ENCODE measurements at places on chromosomes 2 and 18.

GRCh38 chr18:49949951-49950395 lies 136.6 kb upstream of the ACAA2 start:
- no peak for DNase-seq

DNA sequence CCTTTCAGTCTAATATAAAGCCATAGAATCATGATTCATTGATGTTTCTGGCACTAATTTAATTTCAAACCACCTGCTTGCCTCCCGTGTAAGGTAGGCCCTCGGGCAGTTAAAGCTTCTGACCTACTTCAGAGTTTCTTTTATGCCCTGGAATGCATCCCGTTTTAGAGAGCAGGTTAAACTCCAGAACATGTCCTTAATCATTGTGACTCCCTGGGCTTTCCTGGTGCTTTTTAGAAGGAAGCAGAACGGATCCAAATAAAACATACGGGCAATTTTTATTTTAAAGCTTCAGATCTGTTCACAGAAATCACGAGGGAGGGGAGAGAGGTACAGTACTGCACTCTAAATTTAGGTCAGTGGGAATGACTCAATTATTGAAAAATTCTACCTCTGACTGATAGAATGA lies 134.8 kb downstream of the GCA start:
- DNase-seq, result no peak

GRCh38 chr2:40093021-40093675 lies 314.1 kb upstream of the THUMPD2 start:
- no peak for DNase-seq

DNA sequence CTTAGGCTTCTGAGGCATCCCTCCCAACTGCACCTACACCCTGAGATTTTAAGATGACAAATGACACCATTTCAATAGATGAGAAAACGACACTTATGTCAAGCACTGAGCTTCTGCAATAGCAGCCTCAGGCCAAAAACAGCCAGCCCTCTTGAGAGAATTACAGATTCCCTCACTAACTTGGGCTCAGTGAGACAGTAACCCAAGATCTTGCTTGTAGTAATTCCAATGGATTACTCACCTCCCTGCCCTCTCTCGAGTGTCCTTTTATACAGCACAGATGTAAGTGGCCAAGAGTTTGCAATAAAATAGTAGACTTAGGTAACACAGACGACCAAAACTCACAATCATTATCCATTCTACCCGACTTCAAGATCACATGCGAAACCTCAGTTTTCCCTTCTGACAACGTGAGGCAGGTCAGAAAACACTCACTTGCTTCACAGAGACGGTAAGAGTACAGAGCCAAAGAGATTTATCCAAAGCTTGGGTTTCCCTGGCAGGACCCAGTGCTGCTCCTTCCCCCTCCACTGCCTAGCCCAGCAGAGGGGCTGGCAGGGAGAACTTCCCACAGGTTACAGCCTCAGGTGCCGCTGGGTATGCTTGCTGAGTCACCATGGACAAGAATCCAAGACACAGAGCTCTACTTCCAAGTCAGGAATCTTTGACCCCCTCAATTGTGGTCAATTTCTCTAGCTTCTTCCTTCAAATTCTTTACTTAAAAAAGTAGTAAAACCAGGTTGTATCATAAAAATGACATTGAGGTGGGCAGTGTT lies 181.4 kb downstream of the MYO5B start:
- DNase-seq, result no peak

DNA sequence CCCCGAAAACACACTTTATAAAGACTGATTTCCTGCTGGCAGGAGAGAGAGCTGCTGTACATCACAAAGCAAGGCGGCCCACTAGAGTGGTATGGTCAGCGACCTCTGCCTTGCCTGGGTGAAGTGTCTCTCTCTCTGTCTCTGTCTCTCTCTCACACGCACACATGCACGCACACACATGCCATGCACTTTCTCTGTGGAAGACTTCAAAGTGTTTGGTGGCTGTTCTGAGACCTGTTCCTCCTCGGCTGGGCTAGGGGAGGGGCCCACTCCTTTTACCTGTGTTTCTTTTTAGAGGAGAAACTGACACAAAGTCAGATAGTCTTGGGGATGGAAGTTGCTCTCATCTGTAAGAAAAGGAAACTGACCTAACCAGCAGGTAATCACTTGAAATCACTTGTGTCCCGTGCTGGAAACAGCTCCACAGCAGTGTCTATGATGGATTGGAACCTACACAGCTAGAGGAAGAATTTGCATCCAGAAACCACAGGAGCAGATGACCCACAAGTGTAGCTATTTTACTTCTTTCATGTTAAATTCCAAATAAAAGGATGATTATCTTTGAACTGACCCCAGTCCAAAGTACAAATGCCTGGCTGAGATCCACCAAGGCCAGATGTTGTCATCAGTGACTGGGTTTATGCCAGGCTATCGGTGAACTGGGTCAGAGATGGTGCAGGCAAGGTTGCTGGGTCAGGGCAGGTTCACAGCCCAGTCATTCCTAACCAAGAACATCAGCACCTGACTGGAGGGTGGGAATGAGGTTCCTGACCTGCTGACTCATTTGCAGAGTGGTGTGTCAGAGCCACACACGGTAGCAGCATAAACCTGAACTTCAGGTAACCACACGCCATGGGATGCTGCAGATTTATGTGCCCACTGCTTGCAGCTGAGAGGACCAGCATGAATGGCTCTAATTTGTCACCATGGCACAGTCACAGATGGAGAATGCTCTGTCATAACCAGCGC lies 63.0 kb downstream of the NPAS2 start:
- no peak for DNase-seq

- no peak for DNase-seq
Measured at GRCh38 chr2:144331674-144332355, 188.1 kb downstream of the ZEB2 start.

- DNase-seq, result no peak
Measured at GRCh38 chr18:21389283-21389682, 147.3 kb downstream of the GREB1L start.

- no peak for DNase-seq
Measured at GRCh38 chr2:214574084-214574781, 163.4 kb downstream of the VWC2L start.

- no peak for DNase-seq
Measured at GRCh38 chr2:55011831-55012671, 38.2 kb downstream of the RTN4 start.

Measured in GM13977 (cell line).